Stimulated activated CD8-positive, alpha-beta memory T cell treated with anti-CD3 and anti-CD28 coated beads, Interleukin-15, amount 100 ng/mL, for 24 hours (primary cell): ENCODE measurements at places on chromosomes 6 and 20.

DNA sequence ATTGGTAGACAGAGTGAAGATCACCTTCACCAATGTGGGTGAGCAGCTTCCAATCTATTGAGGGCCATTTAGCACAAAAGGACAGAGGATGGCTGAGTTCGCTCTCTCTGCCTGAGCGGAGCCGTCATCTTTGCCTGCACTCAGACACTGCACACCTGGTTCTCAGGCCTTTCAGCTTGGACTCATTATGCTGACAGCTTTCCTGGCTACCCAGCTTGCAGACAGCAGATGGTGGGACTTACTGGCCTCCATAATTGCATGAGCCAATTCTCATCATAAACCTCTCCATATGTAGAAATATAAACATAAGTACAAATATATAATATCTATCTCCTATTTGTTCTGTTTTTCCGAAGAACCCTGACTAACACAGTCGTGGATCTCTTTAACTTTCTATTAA is 13.7 kb downstream of the TBXT start:
- DNase-seq = no peak

GRCh38 chr6:21802175-21802822 is 208.7 kb downstream of the SOX4 start:
- DNase-seq = no peak

- no peak for DNase-seq
Observed at GRCh38 chr6:137290601-137291261, 71.5 kb upstream of the IFNGR1 start.

GRCh38 chr6:65646544-65646943 is 60.5 kb downstream of the EYS start:
- DNase-seq = no peak

GRCh38 chr6:87082160-87082721 is 12.7 kb downstream of the CGA start:
- no peak for DNase-seq

- DNase-seq = no peak
Observed at GRCh38 chr6:167930295-167930694, 67.2 kb upstream of the KIF25 start.

DNA sequence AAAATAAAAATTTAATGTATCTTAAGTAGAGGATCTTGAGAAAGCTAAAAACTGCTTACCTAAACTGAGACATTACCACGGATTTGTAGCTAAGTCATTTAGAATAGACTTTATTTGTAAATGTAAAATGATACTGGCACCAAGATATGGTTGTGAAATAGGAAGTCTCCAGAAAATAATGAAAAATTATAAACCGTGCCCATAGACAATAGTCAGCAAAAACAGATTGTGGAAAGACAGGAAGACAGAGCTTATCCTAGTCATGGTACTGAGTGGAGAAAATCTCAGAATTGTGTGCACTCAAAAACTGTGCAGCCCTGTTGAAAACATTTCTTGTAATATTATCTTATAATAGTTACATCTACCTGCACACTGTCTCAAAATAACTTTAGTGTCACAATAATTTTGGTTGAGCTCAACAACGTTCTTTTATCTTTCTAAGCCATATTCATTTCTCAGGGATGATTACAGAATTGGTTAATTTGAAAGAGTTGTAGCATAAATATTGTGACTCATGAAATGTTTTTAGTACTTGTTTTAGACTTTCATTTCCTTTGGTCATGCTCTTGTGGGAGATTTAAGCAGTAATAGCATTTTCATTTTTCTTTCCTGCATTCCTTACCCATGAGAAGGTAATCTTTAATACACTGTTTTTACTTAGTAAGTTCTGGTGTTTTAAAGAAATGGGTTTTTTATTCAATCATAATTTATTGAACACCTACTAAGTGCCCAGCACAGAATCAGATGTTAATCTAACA is 174.5 kb downstream of the SOX4 start:
- no peak for DNase-seq

- DNase-seq = no peak
Observed at GRCh38 chr20:41905199-41905598, 287.0 kb upstream of the CHD6 start.

- no peak for DNase-seq
Observed at GRCh38 chr6:7188492-7188891, 80.7 kb downstream of the RREB1 start.

GRCh38 chr20:17808782-17809181 is 109.0 kb downstream of the BANF2 start:
- no peak for DNase-seq

DNA sequence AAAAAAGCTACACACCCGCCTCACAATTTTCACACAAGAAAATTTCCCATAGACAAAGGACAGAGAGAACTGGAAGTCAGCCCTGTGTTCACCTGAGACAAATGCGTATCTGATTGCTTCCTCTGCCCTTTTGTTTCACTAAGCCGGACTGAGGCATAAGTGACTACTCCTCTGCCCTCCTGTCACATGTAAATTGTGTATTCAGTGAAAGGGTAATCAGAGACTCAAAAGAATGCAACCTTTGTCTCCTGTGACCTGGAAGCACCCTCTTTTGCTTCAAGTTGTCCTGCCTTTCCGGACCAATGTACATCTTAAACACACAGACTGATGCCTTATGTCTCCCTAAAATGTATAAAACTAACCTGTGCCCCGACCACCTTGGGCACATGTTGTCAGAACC is 483.8 kb upstream of the EYS start:
- no peak for DNase-seq

- no peak for DNase-seq
Observed at GRCh38 chr6:40760887-40761286, 173.7 kb upstream of the LRFN2 start.

- DNase-seq = no peak
Observed at GRCh38 chr6:43219814-43220213, 9.5 kb downstream of the DNPH1 start.

DNA sequence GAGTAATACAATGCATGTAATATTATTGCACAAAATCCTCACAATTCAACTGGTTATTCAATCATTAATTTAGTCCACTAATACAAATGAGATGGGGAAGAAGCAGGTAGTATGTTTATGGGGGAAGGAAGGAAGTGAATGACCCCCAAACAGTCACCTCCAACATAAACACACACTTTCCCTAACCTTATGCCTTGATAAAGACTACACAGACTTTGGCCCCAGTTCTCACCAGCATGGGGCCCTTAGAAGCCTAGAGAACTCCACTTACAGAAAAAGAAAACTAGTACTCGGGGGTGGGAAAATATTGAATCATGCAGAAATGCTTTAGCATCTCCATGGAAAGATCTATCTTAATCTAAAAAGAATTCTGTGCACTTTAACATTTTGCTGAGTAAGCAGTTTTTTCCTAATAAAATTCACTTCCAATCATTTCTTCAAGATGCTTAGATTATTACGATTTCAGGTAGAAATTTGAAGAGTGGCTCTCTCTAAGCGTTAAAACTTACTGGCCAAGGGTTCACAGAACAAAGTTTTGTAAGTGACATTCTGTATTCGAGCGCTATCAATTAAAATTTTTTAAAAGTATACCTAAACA is 18.8 kb downstream of the ARHGAP18 start:
- DNase-seq = no peak

DNA sequence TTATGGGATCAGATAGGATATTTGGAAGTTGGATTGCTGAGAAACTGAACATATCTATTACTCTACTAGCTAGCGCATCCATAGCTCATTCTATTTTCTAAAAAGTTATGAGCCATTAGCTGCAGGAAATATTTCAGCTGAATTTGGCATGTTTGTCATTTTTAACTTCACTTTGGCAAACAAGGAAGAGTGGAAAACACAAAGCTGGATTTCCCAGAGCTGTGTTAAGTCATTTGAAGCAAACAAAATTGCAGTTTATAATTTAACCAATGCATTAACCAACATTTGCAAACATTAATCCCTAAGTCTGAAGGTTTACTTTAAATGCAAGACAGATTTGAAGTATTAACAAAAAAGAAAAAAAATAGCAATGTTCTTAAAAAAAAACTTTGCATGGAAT is 1.2 kb downstream of the ALDH8A1 start:
- DNase-seq = no peak

GRCh38 chr6:170097505-170098427 is 193.1 kb downstream of the DLL1 start:
- no peak for DNase-seq

DNA sequence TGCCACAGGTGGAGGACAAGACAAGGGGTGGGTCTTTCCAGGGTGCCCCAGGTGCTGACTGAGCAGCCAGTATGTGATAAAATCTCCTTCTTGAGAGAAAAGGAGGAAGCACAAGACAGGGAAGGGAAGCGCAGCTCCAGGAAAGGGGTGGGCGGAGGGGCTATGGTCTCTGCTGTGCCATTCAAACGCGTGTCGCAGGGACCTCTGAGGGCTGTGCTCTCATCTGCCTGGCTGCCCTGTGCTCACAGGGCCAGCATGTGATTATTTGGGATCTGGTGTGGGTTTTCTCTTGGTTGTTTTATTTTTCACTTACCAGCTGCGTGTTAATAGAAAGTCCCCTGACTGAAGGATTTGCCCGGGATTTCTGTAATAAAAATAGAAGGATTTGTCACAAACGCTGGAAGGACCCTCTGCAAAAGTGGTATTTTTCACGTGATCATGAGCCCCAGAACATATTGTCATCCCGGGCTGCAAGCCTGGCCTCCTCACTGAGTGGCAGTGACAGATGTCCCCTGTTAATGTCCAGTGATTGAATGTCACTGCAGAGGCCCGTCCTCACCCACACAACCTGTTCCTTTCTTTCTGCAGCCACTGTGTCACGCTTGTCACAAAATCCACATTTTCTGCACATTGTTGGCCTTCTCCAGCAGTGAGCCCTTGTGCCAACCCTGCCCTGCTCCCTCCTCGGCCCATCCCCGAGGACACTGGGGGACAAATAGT is 35.0 kb upstream of the VSX1 start:
- no peak for DNase-seq

DNA sequence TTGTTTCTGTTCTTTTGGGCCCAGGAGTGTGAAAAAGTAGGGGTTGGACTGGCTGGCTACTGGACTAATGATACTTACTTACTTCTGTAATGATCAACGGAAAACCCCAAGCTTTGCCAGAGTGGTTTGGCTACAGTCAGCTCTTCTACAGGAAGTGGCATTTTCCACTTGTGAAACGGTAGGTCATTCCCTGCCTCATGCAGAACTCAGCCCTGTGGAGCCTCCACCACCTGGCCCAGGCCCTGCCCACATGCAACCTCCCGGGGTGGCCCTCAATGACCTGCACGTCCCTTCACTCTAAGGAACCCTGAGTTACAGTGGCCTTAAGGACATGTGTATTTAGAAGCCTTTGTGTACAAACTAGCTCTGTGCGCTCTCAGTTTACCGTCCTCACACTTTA is 140.4 kb downstream of the DTNBP1 start:
- DNase-seq = no peak

DNA sequence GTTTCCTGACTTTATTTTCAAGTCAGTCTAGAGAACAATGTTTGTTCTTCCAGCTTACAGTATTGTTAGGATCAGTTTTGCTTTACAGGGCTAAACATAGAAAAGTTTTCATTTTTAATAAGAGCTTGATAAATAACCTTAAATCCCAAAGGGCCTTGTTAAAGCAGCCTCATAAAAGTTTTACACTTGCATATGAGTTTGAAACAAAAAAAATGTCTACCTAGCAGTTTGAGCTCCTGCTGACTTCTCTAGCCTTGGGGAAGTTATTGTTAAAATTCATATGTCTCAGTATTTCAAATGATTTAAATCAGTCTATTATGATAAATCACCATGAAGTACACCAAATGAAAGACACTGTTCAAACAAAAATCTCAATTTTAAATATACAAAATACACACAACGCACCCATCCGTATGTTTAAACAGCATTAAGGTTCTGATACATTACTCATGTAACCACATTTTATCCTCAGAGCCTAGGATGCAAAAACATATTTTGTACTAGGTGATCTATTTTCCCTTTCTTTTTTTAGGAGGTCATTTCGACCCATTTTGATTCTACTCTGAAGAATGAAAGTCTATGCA is 87.2 kb downstream of the UBE3D start:
- DNase-seq = no peak

DNA sequence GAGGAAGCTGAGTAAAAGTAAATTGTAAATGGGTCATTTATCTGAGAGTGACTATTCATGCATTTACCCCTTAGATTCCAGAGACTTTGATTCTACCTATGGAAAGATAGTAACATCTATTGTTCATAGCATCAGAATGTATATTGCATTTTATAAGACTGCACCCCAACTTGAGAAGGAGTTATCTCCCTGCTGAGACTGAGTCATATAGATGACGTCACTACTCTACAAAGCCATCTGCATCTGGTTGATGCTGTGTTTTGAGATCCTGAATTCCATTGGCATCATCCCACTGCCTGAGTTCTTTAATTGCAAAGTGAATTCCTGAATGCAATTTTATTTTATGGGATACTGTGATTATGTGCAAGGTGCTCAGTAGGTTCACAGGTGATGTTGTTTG is 444.0 kb upstream of the SLC35B3 start:
- DNase-seq = no peak

DNA sequence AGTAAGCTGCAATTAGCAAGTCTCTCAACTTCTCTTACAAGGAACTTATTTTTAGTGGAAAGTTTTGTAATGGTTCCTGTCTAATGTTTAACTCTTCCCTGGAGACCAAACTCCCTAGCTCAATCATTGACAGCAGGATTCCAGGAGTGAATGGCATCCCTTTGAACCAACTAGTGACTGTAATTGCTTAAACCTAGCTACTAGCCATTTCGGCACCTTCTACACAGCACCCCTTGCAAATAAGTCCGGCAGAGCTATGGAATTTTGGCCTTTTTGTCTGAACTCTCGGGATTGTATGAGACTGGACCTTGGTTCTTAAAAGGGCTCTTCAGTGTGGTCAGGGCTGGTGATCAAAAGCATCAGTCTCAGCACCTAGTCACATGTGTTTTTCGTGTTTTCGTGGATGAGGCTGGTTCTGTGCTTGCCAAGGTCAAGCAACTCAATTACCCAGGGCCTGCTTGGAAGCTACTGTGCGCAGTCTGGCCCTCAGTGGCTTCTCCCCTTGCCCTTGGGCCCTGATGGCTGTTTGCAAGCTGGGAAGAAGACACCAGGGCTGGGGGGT is 135.3 kb upstream of the NEDD9 start:
- DNase-seq = no peak

GRCh38 chr6:8170245-8170644 is 67.9 kb upstream of the EEF1E1 start:
- no peak for DNase-seq

- DNase-seq = no peak
Observed at GRCh38 chr6:3904518-3904917, 55.3 kb downstream of the FAM50B start.

DNA sequence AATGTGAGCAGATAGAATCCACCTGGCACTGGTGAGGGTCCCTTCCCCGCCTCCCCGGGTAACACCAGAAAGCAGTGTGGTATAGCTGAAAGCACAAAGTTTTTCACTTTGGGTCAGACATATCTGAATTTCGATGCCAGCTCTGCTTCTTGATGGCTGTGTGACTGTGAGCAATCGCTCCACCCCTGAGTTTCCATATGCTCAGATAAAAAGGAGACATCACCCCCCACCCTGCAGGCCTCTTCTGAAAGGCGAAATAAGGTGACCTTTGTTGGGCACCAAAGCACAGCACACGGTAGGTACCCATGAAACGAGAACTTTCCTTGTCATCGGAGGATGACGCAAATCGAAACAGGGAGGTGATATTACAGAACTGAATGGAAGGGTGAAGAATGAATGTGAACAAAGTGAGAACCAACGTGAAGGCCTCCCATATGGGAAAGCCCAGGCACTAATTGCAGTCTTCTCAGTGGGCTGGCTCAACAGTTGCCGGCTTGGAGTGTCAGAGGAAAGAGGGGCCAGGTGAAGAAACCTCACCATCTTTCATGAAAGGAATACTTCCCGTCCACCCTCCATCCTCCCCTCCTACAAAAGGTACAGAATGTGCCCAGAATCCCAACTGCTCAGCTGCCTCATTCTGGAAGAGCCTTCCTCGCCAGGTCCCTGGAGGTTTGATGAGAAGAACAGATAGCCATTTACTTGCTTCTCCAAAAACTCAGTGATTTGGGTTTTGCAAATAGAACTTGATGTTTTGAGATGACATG is 61.8 kb downstream of the NFATC2 start:
- DNase-seq = no peak
